Stimulated activated CD4-positive, alpha-beta T cell treated with anti-CD3 and anti-CD28 coated beads, Interleukin-1b, Interleukin-23, amount 100 ng/mL, for 1 hour (primary cell): ENCODE measurements at places on chromosomes 11 and 22.

- DNase-seq, result no peak
These were observed 693.9 kb upstream of the CHORDC1 start for GRCh38 chr11:90916706-90917105.

DNA sequence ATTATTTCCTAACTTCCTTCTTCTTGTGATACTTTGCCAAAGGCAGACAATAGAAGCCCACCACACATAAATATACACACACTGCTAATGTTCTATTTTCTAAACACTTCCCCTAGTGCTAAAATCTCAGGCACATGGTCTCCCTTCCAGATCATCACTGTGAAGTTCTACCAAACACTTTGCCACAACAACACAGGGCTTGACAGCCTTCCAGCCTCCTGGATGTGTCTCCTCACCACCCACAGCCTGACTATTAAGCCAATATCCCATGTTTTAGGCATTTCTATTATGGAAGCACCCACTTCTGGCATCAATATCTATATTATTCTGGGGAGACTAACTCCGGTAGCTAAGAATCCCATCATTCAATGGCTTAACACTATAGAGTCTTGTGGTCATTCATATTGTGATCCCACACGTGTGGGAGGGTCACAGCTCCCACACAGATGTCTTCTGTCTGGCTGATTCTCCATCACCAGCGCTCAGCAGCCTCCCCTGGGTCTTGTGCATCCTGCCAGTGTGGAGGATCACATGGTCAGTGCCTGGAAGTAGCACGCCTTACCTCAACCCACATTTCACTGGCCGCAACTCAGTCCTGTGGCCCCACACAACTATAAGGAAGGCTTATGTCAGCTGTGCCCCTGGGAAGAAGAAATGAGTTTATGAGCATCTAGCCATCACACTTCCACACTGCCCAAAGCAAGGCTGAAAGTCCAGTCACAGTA, 29.0 kb downstream of the SPATA19 start:
- no peak for DNase-seq

DNA sequence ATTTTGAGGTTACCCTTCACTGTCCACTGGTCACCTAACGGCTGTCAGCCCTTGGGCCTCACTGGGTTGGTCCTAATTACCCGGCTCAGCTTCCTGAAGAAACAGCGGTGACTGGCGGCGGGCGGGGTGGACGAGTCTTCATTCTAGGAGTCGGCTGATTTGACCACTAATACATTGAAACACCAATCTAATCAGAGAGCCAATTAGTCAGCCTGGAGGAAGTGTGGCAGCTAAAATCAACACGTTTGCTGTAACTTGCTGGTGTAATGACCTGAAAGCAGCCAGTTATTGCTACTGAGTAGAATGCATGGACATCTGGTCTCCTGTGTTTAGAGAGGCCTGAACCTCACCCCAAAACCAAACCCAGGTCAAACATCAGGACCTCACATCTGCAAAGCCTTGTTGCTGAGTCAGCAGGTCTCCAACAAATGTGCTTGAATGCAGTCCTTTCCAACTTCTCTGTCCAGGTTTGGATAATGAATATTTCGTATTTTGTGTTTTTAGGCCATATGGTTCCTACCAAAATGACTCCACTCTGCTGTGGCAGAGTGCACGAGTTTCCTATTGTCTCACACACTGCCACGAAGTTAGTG, 496.4 kb downstream of the BRD1 start:
- DNase-seq, result no peak

DNA sequence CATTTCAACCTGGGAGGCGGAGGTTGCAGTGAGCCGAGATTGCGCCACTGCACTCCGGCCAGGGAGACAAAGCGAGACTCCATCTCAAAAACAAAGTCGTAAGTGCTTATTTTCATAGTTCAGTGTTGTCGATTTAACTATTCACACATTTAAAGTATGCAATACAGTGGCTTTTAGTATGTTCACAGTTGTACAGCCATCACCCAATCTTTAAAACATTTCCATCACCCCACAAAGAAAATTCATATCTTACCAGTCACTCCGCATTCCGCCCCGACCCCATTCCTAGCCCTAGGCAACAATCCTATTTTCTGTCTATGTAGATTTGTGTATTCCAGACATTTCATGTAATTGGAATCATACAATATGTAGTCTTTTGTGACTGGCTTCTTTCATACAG, 11.9 kb downstream of the IPO7 start:
- DNase-seq, result no peak

- no peak for DNase-seq
These were observed 4.5 kb downstream of the MPPED2 start for GRCh38 chr11:30581675-30582074.

GRCh38 chr22:42682113-42682851, 33.1 kb upstream of the CYB5R3 start:
- DNase-seq, result no peak

- DNase-seq, result no peak
These were observed 166.7 kb downstream of the FAT3 start for GRCh38 chr11:92391364-92391763.

- no peak for DNase-seq
These were observed 12.5 kb downstream of the MPZL3 start for GRCh38 chr11:118239509-118240205.
